Fibroblast of skin of abdomen (primary cell): ENCODE measurements at places on chromosomes 4 and X.

GRCh38 chrX:107775734-107776511 lies at the start of gene TSC22D3:
TSS of gene TSC22D3 (minus strand) at chrX:107775787. CDS start at chrX:107775419, 368 bp downstream.
- peak; percentile 44 for DNase-seq

GRCh38 chr4:53019485-53020382 lies 157.6 kb downstream of the RASL11B start:
- peak; percentile 69 for DNase-seq

- no peak for DNase-seq
Measured at GRCh38 chr4:154462081-154462810, 29.4 kb downstream of the DCHS2 start.

DNA sequence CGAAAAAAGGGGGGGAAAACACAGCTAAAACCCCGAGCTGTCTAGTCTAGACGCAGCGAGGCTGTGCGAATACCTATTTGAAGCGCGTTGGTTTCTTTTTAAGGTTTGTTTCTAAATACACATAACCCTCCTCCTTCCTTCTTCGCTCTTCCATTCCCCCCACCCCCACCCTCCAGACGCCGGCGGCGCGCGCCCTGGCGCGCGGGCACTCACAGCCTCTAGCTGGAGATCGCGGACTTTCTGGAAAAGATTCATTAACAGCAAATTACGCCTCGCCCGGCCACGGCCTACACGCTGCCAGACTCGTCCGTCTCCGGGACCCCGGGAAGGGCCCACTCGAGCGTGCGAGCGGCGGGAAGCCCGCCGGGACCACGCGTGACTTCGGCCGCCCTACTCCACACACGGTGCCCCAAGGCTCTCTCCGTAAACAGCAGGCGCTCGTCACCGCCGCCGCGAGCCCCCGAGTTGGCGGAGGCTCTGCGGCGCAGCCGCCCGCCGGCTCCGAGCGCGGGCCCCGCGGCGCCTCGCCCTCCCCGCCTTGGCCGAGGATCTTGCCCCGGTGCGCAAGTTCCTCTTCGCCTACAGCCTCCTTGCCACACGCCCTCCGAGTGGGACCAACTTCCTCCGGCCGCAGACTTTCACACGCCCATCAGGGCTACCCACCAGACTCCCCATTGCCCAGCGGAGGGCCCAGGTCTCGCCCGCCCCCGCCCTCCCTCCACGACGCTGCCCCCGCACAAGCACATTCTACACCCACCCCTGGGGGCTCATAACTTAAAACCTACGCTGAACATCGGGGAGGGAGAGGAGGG lies 2.0 kb downstream of the BCOR start:
- no peak for DNase-seq

GRCh38 chrX:145190801-145191389 lies 56.4 kb upstream of the SPANXN1 start:
- DNase-seq, result no peak
